Smooth muscle cell of bladder (primary cell): ENCODE measurements at places on chromosomes 3 and 15. TPM values are rescaled to one million over a fixed set of nuclear protein-coding genes. Genes with fewer than 3 reads are reported as not detected.

Gene ALDH1A2
- 0.55 and 1.7 TPM in 2 replicates for total RNA-seq

Gene PARP15
- total RNA-seq = 0.09 and 0.14 TPM in 2 replicates

Gene SLC15A2
- 0.14 and 0.37 TPM in 2 replicates for total RNA-seq

Gene CFAP92
- 0.09 and 1.1 TPM in 2 replicates for total RNA-seq

Gene NOX5
- under 0.01 and 0.09 TPM in 2 replicates for total RNA-seq

Gene LINS1
- 5.7 and 5.9 TPM in 2 replicates for total RNA-seq

Gene GRM2
- under 0.01 TPM in 1 of 2 replicates, not detected in the other for total RNA-seq

Gene PPP2R3A
- 7.0 and 7.5 TPM in 2 replicates for total RNA-seq

Gene TTBK2
- 6.3 and 7.8 TPM in 2 replicates for total RNA-seq

Gene COL6A5
- total RNA-seq = not detected in 2 replicates

Gene SPSB4
- total RNA-seq = not detected in 2 replicates

Gene CHRFAM7A
- 0.14 TPM in 1 of 2 replicates, not detected in the other for total RNA-seq

Gene TEX55
- not detected in 2 replicates for total RNA-seq

Gene C3orf85
- total RNA-seq = not detected in 2 replicates
